ENCODE measurements at places on chromosomes 4 and X.
A peak's percentile ranks its signal among the peaks of the same experiment; 100 is the strongest.

DNA sequence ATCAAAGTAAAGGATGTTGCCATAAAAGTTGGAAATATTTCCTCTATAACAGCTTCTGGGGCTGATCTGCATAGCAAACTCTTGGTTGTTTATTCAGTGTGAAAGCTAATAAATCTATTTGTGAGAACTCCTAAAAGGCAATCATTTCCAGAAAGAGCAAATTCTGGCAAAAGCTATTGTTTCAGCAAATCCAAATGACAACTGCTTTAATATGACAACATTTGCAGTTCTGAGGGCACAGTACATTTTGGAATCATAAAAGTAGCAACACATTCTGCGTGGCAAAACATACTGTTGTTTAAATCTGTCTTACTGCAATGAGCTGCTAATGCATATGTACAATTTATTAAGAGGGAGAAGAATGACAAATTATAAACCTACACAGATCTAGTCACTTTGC lies 818.1 kb downstream of the FSTL5 start:
- no peak for DNase-seq

DNA sequence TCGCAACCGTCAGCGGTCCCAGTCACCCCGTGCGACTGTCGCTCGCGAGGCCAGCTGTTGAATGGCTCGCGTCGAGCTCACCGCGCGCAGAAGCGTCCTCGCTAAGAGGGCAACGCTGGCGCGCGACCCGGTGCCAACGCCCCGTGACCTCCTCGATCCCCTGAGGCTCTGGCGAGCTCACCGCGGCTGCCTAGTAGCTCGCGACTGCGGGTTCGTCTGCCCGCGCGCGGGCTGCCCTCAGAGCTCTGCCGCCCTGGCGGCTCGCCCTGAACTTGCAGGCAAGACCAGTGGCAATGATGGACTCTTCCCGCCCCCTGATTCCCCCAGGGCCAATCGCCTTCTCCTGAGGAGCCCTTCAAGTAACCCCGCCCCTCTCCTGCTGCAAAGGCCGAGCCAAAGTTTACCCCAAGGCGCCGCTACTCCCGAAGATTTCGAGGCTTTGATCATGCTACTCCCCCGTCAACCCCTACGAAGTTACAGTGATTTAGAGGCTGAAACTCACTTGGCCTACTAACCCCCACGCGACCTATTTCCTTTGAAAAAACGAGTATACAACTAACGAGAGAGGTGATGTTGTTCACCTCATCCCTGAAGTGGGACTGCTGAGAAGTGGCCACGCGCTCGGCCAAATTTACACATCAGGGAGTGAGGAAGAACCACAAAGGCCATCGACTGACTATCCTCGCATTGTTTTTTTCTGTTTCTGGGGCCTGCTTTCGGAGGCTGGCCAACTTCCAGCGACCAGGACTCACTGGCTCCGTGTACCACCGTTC lies 37.5 kb downstream of the PGRMC1 start:
- peak; percentile 75 for DNase-seq

- peak; percentile 2 for DNase-seq
These were observed 30.6 kb downstream of the WDR1 start for GRCh38 chr4:10085828-10086505.

DNA sequence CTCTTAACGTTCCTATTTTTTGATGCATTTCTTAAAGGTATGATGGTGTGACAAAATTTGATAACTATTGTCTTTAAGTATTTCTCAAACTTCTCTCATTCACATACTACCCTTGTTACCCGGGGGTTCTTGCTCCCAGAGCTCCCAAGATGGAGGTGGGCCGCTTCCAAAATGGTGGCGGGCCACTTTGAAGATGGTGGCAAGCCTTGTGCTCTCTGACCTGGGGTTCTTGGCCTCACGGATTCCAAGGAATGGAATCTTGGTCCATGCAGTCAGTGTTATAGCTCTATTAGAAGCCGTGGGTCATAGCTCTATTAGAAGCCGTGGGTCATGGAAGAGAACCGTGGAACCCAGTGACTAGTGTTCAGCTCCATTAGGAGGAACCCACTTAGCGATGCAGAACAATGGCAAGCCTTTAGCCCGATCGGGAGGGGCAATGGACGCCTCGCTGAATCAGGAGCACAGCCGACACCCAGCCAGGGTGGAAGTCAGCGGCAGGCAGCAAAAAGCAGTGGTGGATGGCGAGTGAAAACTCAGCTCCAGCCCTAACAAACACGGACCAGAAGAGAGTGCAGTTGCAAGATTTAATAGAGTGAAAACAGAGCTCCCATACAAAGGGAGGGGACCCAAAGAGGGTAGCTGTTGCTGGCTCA lies 403.4 kb downstream of the MAPK10 start:
- no peak for DNase-seq

GRCh38 chrX:7244405-7244804 lies 96.5 kb upstream of the PUDP start:
- DNase-seq: no peak

DNA sequence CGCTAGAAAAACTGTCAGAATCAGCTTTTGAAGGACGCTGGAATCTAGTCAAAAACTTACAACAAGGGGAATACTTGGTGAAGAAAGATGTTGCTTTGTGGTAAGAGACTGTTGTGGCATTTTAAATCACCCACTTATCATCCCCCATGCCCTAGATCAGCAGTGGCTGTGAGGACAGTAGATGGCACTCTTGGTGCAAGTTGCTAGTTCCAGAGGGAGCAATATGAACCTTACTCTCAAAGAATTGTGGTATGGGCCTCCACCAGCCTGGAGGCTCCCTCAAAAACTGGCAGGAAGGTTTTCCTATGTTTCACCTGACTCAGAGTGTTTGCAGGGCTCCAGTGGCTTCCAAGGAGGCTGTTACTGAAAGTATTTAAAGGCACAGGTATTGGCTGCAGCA lies 37.7 kb upstream of the SLC16A2 start:
- peak; percentile 38 for DNase-seq

DNA sequence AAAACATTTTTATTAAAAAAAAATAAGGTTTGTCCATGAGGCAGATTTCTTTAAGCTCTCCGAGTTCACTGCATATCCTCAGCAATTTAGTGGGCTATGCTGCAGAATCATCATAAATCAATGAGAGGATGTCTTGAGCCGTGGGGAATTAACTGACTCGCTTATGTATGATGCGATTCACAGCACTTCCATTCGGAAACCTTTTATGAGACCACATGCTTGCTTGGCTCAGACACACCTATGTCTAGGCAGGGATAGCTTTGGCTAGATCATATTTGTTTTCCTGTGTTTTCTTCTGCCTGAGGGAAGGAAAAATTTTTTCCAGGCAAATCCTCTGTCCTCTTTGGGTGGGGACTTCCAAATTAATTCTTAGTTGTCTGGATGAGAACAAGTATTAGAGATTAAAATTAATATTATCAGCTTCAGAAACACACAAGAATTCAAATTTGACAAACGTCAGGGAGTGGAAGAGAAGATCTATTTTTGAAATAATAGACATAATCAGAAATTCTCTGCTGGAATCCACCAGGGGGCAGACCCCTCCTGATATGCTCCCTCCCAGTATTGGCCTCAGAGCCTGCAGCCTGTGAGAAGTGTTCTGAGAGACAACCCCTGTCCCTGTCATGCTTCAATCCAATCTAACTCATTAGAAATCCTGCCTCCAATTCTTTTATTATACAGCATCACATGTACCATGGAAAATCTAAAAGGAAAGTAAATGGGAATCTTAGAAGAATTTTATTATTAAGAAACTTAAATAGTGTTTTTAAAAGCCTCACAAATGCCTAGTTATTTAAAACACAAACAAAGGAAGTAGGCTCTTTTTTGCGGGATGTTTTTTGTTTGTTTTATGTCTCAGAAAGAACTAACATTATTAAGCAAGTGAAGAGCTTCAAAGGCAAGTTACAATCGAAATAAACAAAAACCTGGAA lies 345.1 kb upstream of the TACR3 start:
- DNase-seq: peak; percentile 53

GRCh38 chrX:45385757-45386156 lies 185.1 kb upstream of the DIPK2B start:
- DNase-seq: no peak

GRCh38 chrX:66876776-66877175 lies 237.9 kb upstream of the EDA2R start:
- no peak for DNase-seq

- peak; percentile 38 for DNase-seq
These were observed 454 bp downstream of the BTC start for GRCh38 chr4:74793757-74794381.

GRCh38 chr4:183441276-183441675 lies 3.2 kb upstream of the CDKN2AIP start:
- no peak for DNase-seq

DNA sequence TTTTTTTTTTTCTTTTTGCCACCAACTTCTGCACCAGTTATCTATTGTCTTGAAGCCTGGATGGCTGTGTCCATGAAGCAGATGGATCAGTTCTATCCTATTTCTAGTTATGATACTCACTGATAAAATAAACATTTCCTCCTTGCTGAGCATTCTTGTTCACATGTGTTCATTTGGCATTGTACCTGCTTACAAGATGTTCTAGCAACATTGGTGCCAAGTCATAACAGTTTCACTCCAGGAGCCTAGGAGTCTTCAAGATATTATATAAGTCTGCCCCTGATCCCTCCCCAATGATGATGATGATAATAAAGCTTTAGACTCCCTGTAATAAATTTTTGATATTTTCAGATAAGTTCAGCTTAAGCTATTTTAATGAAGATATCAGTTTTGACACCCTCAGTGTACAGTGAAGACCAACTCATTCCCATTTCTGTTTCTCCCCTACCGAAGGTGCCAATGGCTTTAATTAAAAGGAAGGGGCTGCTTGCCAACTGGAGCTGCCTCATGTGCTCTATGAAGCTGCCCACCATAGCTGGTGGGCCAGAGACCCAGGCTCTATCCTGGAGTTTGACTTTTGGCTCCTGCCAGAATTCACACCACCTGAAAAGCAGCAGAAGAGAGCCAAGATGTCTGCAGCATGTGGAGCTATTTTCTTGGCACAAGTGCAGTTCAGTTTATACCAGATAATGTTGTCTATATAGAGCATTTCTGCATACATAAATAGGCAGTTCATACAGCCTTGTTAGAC lies 265.4 kb upstream of the TET2 start:
- DNase-seq: no peak

DNA sequence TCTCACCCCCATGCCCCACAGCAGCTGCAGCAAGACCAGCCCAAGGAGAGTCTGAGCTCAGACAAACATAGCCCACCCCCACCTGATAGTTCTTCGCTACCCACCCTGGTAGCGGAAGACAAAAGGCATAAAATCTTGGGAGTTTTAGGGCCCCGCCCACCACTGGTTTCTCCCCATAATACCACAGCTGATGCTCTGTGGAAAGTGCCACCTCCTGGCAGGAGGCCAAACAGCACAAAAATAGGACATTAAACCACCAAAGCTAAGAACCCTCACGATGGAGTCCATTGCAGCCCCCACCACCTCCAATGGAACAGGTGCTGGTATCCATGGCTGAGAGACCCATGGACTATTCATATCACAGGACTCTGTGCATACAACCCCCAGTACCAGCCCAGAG lies 226.7 kb downstream of the SNCA start:
- no peak for DNase-seq

GRCh38 chrX:148534291-148534690 lies 33.9 kb downstream of the AFF2 start:
- DNase-seq: no peak

- no peak for DNase-seq
These were observed 220.2 kb downstream of the SOWAHB start for GRCh38 chr4:76677571-76678326.

DNA sequence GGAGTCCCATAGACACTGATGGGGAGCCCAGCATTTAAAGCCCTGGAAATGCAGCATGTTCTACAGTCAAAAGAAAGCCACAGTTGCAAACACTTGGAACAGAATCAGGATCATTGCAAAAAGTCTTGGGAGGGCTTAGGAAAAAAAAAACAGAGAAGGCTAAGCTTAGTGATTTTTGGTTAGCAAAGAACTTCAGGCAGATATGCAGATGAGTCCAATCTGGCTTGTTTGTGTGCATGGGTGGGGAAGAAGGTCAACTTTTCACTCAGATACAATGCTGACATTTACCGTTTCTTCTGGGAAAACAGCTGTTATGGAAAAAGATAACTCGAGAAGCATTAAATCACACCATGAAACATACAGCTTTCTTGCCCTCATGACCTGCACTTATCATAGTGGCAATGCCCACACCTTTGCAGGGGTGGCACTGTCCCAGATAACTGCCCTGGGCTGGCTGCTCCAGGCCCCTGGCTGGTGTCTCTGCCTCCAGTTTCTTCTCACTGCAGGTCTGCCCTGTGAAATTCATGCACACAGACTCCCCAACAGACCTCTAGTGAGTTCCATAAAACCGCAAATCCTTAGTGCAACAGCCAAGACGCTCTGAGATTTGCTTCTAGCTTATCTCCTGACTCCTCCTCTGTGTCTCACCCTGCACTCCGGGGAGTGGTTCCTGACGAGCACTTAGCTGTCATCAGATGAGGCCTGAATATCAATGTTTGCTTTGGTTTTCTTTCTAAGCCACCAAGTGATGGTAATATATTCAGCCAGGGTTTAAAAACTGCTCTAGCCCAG lies 99.2 kb downstream of the DRD5 start:
- no peak for DNase-seq

- no peak for DNase-seq
These were observed 54.9 kb downstream of the ACOX3 start for GRCh38 chr4:8385611-8386010.

DNA sequence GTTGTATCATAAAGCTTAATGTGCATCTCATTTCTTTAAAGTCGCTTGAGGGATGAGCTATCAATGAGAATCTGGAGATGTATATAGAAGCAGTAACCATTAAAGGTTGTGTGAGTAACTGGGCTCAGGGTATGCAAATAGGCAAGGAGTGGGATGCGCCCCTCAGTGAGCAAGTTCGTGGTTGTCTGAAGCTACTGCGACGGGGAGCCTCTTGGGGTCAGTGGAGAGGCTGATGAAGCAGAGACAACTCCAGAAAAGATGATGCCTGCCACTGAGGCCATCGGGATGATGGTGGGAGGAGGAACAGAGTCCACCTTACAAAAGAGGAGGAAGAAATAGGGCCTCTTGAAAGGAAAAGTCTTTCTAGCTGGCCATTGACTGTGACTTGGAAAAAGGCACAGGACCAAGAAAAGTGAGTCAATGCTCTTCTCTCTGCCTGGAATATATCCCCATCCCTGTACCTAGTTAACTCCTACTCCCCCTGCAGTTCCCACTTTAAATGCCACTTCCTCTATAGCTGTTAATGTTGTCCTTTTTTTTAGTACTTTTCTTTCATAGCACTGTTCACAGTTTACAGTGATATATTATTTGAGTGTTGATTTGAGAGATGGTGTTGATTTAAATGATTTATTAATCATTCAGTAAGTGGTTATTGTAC lies 51.4 kb upstream of the LSM6 start:
- DNase-seq: no peak

DNA sequence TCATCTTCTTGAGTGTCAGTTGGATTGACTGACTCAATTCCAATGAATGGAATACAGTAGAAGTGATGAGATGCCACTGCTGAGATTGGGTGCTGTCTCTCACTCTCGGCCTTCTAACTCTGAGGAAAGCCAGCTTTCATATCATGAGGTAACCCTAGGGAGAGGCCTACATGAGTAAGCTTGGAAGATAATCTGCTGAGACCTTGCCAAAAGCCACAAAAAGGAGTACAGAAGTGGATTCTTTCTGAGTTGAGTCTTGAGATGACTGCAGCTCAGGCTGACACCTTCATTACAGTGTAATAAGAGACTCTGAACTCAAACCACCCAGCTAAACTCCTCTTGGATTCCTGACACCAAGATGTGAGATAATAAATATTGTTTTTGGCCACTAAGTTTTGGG lies 537.4 kb upstream of the MAGEB18 start:
- DNase-seq: no peak
